Aorta (tissue), 5 donors: ENCODE measurements at places on chromosomes 2 and 18.
A peak's percentile ranks its signal among the peaks of the same experiment; 100 is the strongest.

DNA sequence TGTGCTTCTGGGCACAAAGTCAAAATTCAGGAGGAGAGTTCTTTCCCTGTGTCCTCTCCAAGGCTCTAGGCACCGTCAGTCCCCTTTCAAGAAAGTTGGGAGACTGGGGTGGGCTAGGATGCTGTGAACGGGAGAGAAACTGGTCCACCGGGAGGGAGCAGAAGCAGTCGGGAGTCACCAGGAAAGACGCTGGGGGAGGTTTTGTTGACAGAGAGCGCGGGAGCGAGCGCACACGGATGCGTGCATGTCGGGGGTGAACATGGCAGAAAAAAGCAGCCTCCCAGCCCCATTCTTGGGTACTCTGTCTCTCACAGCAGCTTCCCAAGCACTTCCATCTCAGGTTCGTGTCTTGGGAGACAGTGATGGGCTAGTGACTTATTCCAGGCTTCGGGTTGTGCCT lies 97.1 kb upstream of the PXDN start:
- no peak for DNase-seq

GRCh38 chr2:20642055-20642971 lies 8.6 kb downstream of the HS1BP3 start:
- DNase-seq = peak; percentile 94

DNA sequence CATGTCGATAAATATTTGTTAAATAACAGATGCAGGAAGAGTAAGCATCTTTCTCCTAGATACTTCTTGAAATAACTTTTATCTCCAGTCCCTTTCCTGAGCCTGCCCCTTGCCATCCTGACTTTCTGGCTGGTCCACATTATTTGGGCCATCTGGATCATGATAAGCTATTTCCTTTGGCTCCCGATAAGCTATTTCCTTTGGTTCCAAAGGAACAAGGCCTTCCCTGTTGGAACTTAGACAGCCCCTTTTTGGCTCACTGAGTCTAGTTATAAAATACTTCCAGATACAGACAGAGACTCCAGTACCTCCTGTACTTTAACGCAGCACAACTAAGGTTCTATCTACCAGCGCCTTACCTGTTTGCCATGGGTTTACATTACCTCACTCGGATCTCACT lies 205.3 kb upstream of the CCDC150 start:
- no peak for DNase-seq

DNA sequence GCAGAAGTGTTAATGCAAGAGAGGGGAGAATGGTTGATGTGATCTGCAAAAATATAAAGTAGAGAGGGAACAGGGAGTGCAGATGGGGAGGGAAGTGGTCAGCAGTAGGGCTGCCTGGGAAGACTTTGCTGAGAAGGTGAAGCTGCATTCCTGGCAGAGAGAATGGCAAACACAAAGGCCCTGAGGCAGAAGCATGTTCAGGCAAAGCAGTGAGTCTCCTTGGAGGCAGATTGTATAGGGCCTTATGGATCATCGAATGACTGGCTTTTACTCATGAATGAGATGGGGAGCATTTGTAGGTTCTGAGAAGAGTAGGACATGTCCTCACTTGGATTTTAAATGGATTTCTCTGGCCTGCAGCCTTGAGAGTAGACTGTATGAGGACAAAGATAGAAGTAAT lies 9.5 kb downstream of the ITGA6 start:
- no peak for DNase-seq

DNA sequence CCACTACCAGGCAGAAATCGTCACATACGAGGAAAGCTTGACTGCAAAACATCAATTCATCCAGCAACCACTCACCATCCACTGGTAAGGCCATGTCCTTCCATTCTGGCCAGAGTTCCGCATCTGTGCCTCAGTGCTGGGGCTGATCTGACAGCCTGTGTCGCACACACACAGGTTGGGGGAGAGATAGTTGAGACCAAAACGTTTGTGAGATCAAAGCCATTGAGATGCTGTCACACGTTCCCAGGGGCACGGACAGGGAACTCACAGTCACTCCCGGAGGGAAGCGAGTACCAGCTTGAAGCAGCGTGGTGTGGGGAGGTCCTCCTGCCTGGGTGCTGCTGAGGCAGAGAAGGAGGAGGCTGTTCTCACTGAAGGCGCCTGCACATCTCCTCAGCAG lies 458.5 kb upstream of the SALL3 start:
- no peak for DNase-seq
